Renal cortex interstitium (tissue), 15 donors: ENCODE measurements at places on chromosomes 2 and 18. TPM values are rescaled to one million over a fixed set of nuclear protein-coding genes. Genes with fewer than 3 reads are reported as not detected.

The BOLL gene
- not detected for polyA plus RNA-seq

The ST8SIA5 gene
- 0.94 TPM for polyA plus RNA-seq

The POTEI gene
- 0.19 TPM for polyA plus RNA-seq

The C2orf81 gene
- polyA plus RNA-seq: 9.6 TPM

The EGR4 gene
- not detected for polyA plus RNA-seq

The CYP26B1 gene
- 17.5 TPM for polyA plus RNA-seq

The UGT1A3 gene
- polyA plus RNA-seq: not detected

The MREG gene
- polyA plus RNA-seq: 19.7 TPM

The ZNF521 gene
- 44.2 TPM for polyA plus RNA-seq

The SPEG gene
- polyA plus RNA-seq: 16.8 TPM

The IL36RN gene
- polyA plus RNA-seq: not detected

The ANKRD53 gene
- polyA plus RNA-seq: 0.75 TPM

The ZAP70 gene
- polyA plus RNA-seq: 2.6 TPM

The PARD3B gene
- 33.6 TPM for polyA plus RNA-seq

The RGPD6 gene
- 39.1 TPM for polyA plus RNA-seq

The PRSS56 gene
- polyA plus RNA-seq: not detected

The GPAT2 gene
- 1.3 TPM for polyA plus RNA-seq

The SP9 gene
- not detected for polyA plus RNA-seq

The FBXO36 gene
- 5.8 TPM for polyA plus RNA-seq

The IL36B gene
- polyA plus RNA-seq: not detected

The CD8B2 gene
- polyA plus RNA-seq: 0.20 TPM

The CYTIP gene
- polyA plus RNA-seq: 2.2 TPM

The NPAS2 gene
- 13.2 TPM for polyA plus RNA-seq

The NT5C1B gene
- polyA plus RNA-seq: 1.2 TPM

The ERBB4 gene
- polyA plus RNA-seq: 42.3 TPM

The SCN1A gene
- 0.24 TPM for polyA plus RNA-seq

The IL1R1 gene
- polyA plus RNA-seq: 26.6 TPM

The NEDD4L gene
- polyA plus RNA-seq: 131 TPM

The TEKT4 gene
- polyA plus RNA-seq: 0.06 TPM

The PAIP2B gene
- polyA plus RNA-seq: 18.8 TPM

The UGGT1 gene
- polyA plus RNA-seq: 44.9 TPM

The FBXO41 gene
- polyA plus RNA-seq: 3.0 TPM

The RBM44 gene
- polyA plus RNA-seq: 0.56 TPM

The SKOR2 gene
- polyA plus RNA-seq: not detected

The ICOS gene
- polyA plus RNA-seq: not detected

The MEP1B gene
- polyA plus RNA-seq: not detected

The CYB5A gene
- polyA plus RNA-seq: 275 TPM

The ETAA1 gene
- 29.5 TPM for polyA plus RNA-seq

The RGPD4 gene
- polyA plus RNA-seq: not detected

The ANKRD30B gene
- not detected for polyA plus RNA-seq

The CCDC178 gene
- 2.9 TPM for polyA plus RNA-seq

The PLA2R1 gene
- 117 TPM for polyA plus RNA-seq

The VWC2L gene
- 0.06 TPM for polyA plus RNA-seq

The ACKR3 gene
- 70.5 TPM for polyA plus RNA-seq

The SCTR gene
- 9.6 TPM for polyA plus RNA-seq

The AP1S3 gene
- polyA plus RNA-seq: 17.7 TPM

The DPP10 gene
- 9.9 TPM for polyA plus RNA-seq

The VRK2 gene
- polyA plus RNA-seq: 19.6 TPM

The DTNB gene
- 20.2 TPM for polyA plus RNA-seq

The ANAPC1 gene
- polyA plus RNA-seq: 38.1 TPM

The RFX8 gene
- polyA plus RNA-seq: 1.1 TPM
